ENCODE measurements at places on chromosomes 1 and 21.

GRCh38 chr1:206081856-206082255, 28.9 kb downstream of the RHEX start:
- no peak for DNase-seq

GRCh38 chr1:47705517-47706130, 267.8 kb downstream of the FOXD2 start:
- DNase-seq, result no peak

GRCh38 chr1:221724931-221725605, 16.8 kb downstream of the DUSP10 start:
- no peak for DNase-seq

- no peak for DNase-seq
Observed at GRCh38 chr1:243729956-243730355, 120.1 kb downstream of the AKT3 start.

- no peak for DNase-seq
Observed at GRCh38 chr1:202586871-202587270, 123.4 kb downstream of the SYT2 start.

GRCh38 chr1:28882009-28882628, 32.2 kb upstream of the EPB41 start:
- peak; percentile 86 for DNase-seq

- peak; percentile 42 for DNase-seq
Observed at GRCh38 chr1:237562242-237562823, 328.4 kb downstream of the ZP4 start.

DNA sequence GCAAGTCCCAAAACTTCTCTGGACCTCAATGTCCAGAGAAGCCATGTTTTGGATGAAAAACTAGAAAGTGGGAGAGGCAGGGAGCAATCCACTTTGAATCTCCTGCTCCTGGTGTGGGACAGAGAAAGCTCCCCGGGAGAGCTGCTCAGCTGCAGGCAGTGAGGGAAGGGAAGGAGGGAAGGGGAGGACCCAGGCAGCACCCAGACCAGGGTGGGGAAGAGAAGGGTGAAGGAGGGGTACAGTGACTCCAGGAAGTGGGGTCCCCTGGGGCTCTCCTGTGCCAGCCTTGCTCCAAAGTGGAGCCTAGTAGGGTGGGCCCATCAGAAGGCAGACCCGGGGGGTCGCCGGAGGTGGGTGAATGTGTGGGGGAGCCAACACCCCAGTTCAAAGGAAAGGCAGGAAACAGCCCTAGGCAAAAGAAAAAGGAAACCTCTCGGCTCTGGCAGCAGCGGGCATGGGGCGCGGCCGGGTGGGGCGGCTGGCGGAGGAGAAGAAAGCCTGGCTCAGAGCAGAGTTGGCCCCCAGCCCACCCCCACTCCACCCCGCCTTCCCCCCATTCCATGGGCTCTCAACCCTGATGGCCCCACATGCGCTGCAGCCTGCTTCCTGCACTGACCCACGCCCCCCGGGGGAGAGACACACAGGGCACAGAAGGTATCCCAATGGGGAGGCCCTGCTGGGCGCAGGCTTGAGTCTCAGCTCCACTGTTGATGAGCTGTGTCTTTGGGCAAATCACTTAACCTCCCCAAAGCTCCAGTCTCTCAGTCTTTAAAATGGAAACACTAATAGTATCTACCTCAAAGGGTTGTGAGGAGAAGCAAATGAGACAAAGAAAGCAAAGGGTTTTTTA, 5.7 kb downstream of the LGR6 start:
- no peak for DNase-seq

Data from urothelium cell line (cell line).